NCI-H1694 (cell line): ENCODE measurements at places on chromosomes 4 and X.
A peak's percentile ranks its signal among the peaks of the same experiment; 100 is the strongest.

GRCh38 chr4:119233191-119233590 is 20.7 kb downstream of the USP53 start:
- no peak for DNase-seq

- DNase-seq: no peak
Observed at GRCh38 chr4:101127176-101127790, 220.0 kb downstream of the PPP3CA start.

DNA sequence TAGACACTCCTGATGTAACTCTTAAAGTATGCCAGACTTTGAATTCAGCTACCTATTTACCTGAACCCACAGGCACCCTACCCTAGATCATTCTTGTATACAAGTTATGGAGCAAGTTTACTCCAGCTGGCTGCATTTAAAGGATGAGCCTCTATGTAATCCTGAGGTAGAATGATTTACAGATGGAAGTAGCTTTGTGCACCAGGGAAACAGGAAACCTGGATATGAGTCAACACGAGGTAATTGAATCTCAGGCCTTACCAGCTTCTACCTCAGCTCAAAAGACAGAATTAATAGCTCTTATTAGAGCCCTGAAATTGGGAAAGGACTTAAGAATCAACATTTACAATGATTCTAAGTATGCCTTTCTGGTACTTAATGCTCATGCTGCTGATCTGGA is 119.8 kb downstream of the AGTR2 start:
- no peak for DNase-seq

DNA sequence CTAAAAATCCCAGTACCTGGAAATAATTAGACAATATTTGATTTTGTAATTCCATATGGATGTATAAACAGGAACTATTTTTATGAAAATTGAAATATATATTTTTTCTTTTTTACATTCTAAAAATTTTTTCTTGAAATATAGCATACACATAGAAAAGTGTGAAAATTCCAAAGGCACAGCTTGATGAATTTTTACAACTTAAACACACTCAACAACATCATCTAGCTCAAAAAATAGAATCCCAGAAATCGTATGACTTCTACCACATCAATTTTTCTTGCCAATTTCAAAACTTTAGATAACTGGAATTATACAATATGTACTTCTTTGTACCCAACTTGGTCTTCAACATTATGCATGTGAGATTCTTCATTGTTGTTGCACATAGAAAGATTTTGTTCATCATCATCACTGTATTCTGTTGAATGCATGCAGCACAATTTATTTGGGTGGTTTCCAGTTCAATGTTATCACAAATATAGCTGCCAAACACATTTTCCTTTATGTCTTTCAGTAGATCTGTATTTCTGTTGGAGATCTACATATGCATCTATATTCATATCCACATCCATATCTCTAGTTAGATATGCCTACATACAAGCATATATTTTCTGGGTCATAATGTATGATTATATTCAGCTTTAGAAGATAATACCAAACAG is 340.7 kb upstream of the SLIT2 start:
- DNase-seq: no peak

GRCh38 chr4:153538487-153539357 is 72.6 kb downstream of the TMEM131L start:
- DNase-seq: peak; percentile 15

DNA sequence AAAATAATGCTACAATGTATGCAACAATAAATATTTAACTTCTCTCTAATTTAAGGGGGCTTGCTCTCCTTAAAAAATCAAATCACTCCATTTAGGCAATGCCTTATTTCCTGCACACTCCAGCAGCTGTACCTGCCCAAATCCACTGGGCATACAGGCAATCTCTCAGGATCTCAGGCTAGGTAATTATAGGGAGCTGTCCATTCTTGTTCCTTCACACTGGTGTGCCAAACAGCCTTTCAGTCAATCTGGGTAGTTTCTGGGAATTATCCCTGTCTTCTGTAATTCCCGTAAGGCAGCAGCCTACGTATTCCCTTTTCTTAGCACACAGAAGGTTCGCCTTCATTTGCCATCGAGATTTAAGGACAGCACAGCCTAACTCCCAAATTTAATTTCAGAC is 922.6 kb upstream of the SLIT2 start:
- DNase-seq: no peak

- DNase-seq: no peak
Observed at GRCh38 chr4:7821245-7822136, 118.2 kb downstream of the AFAP1 start.

DNA sequence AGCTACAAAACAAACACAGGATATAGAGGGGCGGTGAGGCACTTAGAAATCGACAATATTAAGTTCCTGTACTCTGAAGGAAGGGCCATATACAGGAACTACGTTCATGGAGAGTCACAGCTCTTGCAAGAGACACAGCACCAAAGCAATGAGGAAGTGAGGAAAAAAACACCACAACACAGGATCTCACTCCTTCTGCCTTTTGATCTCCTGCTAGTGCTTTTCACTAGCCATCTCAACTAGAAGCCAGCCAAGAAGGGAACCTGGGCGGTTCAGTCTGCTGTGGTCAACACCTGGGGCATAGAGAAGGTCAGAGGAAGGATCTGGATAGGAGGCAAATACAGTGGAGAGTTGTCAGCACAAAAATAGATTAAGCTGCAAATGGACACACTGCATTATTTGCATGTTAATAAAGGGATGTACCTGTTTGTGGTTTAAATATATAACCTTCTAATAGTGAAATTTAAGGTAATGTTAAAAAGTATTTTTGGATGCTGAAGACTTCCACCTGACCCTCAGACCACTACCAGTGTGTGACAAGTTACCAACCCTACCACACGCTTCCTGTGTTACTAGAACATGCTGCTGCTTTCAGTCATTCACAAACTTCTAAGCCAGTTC is 104.6 kb downstream of the DTHD1 start:
- no peak for DNase-seq

- DNase-seq: no peak
Observed at GRCh38 chrX:39766855-39767254, 330.9 kb downstream of the BCOR start.

- no peak for DNase-seq
Observed at GRCh38 chrX:30144221-30144620, 71.1 kb upstream of the MAGEB2 start.

- no peak for DNase-seq
Observed at GRCh38 chrX:40405399-40405798, 175.4 kb upstream of the ATP6AP2 start.

DNA sequence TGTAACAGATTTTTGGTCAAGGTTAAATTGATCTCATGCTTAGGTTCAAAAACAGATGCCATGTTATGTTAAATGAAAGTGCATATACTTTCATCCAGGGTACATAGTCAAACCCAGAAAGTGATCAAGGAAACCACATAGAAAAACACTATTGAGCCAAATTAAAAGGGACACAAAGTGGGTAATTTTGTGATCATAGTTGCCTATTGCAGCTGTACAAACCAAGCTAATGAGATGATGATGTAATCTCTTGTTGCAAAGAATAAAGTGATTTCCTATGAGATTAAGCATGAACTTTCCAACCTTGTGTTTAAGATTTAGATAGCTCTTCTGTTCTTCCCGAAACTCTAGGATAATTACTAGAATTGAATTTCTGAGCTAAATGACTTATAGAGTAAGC is 20.2 kb upstream of the LIMCH1 start:
- no peak for DNase-seq

DNA sequence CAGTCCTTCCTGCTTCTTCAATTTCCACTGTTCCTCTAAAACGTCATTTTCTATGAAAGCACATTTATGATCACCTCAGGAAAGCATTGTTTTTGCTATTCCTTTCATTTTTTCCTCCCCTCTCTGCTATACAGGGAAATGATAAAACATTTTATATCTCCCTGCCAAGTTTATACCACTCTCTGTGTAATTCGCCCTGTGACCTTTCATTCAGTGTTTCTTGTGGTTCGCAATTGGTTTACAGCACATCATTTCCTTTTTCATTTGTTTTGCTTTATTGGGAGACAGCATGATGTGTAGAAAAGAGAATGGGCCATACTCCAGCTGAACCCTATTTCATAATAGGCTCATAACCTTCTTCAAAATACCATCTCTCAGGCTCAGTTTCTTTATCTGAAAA is 99.9 kb upstream of the RAPGEF2 start:
- no peak for DNase-seq

DNA sequence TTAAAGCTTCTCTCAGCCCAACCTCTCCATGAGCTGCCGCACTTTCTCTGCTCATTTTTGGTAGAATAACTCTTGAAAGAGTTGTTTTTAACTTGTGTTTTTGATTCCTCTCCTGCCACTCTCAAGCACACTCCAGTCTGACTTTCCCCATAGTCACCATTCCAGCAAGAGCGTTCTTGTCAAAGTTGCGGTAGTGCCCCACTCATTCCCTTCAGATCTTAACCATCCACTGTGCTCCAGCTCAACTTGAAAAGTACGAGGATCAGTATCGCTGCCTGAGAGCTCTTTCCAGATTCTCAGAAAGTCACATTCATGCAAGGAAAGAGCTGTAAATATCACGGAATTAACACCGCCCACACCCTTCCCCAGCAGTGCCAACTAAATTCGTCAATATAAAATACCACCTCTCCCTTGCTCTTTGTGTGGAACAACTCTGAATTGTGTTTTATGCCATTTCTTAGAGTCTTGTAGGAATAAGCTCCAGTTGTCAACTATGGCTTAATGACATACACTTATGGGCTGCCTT is 59.7 kb upstream of the IL15 start:
- no peak for DNase-seq

GRCh38 chrX:9327747-9328145 is 137.1 kb upstream of the TBL1X start:
- DNase-seq: no peak

DNA sequence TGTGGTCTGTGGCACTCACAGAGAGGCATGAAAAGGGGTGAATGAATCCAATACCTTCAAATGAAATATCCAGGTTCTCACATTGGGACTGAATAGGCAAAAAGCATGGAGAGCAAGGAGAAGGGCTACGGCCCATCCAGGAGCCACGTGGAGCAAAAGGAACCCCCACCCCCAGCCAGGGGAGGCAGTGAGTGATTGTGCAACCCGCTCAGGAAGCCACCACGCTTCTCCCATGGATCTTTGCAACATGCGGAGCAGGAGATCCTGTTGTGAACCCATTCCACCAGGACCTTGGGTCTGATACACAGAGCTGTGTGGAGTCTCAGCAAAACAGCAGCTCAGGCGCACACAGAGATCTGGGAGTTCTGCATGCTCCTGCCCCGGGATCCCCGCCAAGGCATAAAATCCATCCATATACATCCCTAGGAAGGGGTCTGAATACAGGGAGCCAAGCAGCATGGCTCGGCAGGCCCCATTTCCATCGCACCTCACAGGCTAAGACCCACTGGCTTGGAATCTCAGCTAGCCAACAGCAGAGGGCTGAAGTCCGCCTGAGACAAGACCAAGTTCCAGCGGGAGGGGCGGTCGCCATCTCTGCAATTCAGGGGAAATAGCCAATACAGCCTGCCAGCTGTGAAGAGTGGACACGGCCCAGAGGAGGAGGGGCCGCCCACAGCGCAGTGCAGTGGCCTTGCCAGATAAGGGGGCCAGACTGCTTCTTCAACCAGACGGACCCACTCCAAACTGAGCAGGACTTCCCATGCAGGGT is 80.2 kb downstream of the FGF16 start:
- DNase-seq: no peak

GRCh38 chrX:84320614-84321013 is 132.6 kb upstream of the RPS6KA6 start:
- peak; percentile 40 for DNase-seq

DNA sequence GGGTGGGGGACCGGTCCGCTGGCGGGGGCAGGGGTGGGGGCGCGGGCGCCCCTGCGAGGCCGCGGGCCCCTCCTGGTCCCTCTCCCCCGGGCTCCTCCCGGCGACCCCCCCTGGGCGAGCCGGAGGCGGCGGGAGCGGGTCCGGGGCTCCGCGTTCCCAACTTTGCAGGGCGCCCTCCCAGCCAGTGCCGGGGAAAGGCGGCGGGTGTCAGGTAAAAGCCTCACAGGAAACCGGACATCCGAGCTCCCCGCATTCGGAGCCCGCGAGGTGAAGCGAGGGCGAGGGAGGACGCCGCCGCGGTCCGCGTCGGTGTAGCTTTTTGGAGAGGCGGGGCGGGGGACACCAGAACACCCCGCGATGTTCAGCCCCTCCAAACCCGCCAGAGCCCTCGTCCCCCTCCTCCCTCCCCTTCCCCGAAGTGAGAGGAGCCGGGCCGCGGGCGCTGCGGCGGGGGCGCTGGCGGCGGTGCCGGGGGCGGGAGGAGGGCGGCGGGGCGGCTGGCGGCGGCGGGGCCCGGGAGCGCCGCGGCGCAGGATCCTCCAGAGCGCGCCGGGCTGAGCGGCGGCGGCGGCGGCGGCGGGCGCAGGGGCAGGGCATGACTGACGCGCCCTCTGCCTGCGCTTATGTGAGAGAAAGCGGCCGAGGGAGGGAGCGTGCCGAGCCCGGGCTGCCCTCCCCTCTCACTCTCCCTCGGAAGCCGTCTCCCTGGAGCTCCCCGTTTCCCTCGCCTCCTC is at the start of gene VEGFC:
VEGFC (minus strand) TSS at position 597 of the 734 bp plus-strand sequence. CDS start 611 bp downstream, outside the sequence.
- no peak for DNase-seq

DNA sequence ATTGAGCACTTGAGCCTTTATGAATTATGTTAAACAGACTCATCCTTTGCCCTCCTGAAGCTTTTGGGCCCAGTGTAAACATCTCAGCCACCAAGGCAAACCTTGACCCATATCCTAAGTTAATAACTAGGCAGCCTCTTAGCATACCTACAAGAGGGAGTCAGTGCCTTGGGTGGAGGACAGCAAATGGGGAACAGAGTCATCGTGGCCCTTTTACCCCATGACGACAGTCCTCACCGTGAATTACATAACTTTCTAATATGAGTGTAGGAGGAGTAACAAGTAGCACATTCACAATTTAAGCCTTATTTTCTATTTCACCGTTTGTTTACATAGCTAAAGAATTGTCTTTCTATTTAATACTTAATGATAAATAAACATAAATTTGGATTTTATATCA is 16.8 kb downstream of the CLDN22 start:
- DNase-seq: no peak

GRCh38 chrX:9678215-9678965 is 87.3 kb downstream of the GPR143 start:
- DNase-seq: no peak

DNA sequence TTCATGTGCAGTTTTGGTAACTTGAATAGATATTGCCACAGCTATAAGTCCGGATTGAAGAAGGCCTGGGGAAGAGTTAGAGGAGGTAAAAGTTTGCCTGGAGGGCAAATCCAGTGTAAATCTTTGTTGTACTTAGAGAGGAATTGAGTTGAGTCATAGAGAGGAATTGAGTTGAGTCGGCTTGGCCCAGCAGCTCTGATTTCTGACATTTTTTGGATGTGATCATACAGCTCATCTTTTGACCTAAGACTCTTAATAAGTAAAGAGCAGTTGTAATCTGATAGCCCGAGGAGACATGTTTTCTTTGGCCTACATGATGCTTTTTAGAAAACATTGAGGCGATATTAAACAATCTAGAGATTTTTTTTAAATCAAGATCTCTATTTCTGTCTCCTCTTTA is 3.9 kb downstream of the KIT start:
- no peak for DNase-seq

GRCh38 chr4:24871210-24871609 is 41.6 kb downstream of the CCDC149 start:
- no peak for DNase-seq

- DNase-seq: no peak
Observed at GRCh38 chr4:138611721-138612120, 369.6 kb upstream of the SLC7A11 start.
